AG08396 (cell line): ENCODE measurements at places on chromosomes 16 and 17.

- DNase-seq: no peak
Observed at GRCh38 chr17:48456589-48456988, 26.6 kb upstream of the SKAP1 start.

DNA sequence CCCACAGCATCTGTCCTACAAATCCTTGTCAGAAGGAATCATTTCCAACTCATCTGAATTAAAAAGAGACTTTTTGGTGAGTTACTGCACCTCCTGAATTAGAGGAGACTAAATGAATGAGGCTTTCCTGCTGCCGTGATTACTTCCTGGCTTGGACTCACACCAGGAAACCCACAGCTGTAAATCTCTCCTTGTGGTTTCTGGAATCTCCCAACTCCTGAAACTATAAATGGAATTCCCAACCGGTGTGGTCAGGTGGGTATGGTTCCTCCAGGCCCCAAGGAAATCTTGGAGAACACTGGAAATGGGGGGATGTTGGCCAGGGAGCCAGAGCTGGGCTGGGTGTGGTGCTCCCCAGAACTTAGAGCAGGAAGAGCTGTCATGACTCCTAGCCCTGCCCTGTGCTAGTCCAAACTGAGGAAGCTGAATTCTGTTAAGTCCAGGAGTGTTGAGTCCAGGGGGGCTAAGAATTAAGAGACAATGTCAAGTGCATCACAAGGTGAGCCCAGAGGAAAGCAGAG, 216.4 kb downstream of the GSG1L start:
- DNase-seq: no peak

DNA sequence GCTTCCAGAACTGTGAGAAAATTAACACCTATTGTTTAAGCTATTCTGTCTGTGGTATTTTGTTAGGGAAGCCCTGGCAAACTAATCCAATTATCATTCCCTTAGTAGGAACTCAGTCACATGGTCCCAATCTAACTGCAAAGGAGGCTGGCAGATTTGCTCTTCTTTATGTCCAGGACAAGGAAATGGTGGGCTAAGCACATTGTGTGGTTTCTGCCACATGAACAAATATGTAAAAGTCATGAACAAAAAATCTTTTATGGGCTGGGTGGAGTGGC, 278.6 kb upstream of the RPL38 start:
- no peak for DNase-seq

GRCh38 chr16:79972053-79972704, 371.6 kb upstream of the MAF start:
- no peak for DNase-seq

- peak; percentile 29 for DNase-seq
Observed at GRCh38 chr16:53429221-53429943, 4.9 kb upstream of the RBL2 start.

DNA sequence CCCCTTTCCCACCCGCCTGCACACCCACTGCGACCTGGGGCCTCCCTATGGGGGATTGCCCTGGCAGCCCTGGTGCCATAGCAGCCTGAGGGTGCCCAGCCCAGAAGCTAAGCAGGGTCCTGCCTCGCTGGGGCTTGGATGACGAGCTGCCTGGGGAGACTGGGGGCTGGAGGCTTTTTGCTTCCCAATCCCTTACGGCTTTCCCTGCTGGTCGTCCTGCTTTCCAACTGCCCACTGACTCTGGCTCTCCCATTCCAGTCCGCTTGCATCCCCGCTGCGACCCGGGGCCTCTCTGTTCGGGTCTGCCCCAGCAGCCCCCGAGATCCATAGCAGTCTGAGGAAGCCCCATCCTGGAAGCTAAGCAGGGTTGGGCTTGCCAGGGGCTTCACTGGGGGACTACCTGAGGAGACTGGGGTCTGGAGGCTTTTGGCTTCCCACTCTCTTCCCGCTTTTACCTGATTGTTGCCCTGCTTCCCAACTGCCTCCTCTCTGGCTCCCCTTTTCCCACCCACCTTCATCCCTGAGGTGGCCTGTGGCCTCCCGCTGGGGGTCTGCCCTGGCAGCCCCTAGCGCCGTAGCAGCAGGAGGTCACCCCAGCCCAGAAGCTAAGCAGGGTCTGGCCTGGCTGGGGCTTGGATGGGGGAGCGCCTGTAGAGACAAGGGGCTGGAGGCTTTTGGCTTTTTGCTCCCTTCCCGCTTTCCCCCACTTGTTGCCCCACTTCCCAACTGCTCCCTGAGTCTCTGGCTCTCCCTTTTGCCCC, 2292.8 kb downstream of the TP53TG3F start:
- DNase-seq: no peak
